ENCODE measurements at places on chromosomes 13 and 19.

DNA sequence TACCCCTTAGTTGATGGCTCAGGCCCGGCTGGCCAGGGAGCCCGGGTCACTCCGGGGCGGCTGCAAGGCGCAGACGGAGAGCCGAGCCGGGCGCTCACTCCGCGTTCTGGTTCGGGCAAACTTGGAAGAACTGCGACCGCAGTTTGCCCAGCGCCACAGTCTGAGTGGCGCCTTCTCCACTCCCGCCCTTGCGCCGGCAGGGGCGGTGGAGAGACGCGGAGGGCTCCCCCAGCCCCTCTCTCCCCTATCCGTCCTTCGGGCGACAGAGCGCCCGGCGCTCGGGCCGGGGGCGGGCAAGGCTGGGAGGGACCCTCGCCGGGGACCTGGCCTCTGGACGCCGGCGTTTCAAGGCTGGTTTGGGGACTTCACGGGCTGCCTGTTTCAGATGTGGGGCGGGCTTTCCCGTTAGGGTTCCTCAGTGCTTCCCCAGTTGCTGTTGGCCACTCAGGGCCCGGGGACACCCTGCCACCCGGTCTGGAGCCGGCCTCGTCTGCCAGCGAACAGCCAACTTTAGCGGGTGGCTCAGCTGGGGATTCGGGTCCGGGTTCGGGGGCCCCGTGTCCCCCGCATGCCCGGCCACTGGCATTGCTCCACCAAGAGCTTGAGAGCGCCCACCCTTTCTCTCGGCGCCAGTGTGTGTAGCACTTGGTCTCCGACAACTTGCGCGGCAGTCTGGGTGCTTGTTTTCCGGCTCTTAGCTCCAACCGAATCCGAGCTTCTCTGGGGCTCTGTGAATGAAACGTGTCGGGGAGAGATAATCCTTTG lies 1.5 kb downstream of the GPC6 start:
- DNase-seq, result no peak

DNA sequence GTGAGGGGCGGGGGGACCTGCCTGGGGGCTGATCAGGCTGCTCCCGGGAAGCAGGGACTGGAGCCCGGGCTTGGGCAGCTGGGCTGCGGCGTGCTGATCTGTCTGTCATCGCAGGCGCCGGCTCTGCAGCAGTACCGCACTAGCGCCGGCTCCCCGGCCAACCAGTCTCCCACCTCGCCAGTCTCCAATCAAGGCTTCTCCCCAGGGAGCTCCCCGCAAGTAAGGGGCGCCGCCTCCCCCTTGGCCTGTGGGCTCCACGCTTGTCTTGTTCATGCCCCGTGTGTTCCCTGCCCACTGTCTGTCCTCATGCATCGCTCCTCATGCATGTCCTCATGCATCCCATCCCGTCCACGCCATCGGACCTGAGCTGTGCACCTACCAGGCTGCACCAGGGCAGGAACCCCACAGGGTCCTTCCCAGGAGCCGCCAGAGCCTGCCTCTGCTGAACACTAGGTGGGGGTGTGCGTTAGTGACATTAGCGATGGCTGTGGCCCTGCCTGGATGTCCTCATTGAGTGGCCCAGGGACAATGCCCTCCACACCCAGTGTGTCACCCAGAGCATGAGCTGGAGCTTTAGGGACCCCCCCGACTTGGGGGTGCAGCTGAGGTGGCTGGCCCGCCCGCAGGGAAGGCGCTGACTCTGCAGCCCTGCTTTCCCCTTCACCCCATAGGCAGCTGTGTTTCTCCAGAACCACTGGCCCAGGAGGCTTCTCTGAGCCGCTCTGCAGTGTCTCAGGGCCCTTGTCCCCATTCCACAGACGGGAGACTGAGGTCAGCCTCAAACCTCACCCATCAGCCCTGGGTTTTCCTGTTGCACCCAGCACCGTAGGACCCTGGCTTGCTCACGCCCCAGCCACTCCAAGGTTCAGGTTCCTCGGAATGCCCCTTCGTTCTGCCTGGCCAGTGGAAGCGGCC lies 19.5 kb downstream of the COMP start:
- no peak for DNase-seq

- no peak for DNase-seq
Observed at GRCh38 chr13:40387775-40388174, 278.7 kb downstream of the FOXO1 start.

- no peak for DNase-seq
Observed at GRCh38 chr13:49560270-49561061, 24.9 kb downstream of the RCBTB1 start.

- DNase-seq, result no peak
Observed at GRCh38 chr13:114143806-114144605, 11.6 kb upstream of the RASA3 start.

DNA sequence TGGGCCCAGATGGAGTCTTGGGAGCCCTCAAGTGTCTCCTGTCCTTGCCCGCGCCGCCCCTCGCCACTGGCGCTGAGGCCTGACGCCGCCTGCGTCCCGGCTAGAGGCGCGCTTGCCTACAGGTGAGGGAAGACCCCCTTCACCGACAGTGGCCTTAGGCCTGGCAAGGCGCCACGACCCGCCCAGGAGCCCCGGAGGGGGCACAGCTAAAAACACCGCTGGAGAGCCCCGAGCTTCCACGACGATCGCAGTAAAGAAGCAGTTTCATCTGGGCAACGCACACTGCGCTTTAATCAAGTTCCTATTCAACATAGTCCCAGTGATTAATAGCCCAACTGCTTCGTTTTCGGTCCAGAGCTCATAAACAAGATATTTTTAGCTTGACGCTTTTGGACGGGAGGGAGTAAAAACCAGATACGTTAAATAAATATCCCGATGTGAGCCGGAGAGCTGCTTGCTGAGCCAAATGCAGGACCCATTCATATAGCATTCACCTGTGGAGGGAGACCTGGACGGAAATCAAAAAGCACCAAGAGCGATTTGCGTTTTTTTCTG lies 1.5 kb upstream of the CEBPA start:
- no peak for DNase-seq

DNA sequence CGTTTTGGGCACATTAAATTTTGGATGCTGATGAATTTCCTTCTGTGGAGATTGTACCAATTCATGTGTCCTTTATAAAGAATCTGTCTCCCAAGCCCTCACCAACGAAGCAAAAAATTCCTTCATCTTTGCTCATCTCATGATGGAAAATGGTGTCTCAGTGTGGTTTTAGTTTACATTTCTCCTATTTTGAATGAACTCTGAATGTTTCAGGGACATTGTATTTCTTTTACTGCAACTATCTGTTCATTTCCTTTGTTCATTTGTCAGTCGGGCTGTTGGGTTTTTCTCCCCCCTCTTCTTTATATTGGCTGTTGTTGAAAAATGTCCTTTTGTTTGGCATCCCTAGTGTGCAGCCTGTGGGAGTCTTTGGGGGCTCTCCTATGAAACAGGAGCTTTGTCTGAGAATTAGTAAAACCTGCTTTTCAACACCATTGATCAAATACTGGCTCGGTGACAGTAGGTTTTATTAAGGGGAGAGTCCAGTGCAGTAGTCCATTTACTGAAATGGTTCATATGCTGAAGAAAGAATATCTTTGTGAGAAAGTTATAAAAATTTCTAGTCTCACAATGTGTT lies 91.3 kb upstream of the C1QTNF9B start:
- no peak for DNase-seq

- DNase-seq, result no peak
Observed at GRCh38 chr13:114118511-114119123, 13.8 kb downstream of the RASA3 start.

GRCh38 chr19:50626011-50626410 lies 13.7 kb downstream of the SYT3 start:
- no peak for DNase-seq

GRCh38 chr13:20772401-20773131 lies 1.2 kb downstream of the EEF1AKMT1 start:
- no peak for DNase-seq

DNA sequence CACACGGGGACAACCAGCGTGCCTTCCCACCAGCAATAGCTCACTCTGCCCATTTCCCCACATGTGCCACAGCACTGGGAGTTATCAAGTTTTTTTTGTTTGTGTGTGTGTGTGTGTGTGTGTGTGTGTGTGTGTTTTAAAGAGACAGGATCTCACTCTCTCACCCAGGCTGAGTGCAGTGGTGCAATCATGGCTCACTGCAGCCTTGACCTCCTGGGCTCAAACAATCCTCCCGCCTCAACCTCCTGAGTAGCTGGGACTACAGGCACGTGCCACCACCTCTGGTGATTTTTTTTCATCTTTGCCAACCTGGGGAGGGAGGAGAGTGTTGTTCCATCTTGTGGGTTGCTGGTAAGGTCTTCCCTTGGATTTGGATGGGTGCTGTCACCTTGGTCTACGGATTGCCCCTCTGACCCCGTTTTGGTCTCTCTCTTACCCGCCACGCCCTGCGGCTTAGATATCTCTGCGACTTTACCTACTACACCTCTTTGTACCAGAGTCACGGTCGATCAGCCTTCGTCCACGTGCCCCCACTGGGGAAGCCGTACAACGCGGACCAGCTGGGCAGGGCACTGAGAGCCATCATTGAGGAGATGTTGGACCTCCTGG lies 22.6 kb downstream of the PGPEP1 start:
- no peak for DNase-seq

GRCh38 chr13:113427562-113428468 lies 25.5 kb downstream of the ADPRHL1 start:
- no peak for DNase-seq

- no peak for DNase-seq
Observed at GRCh38 chr13:99265162-99265800, 7.1 kb upstream of the GPR18 start.

DNA sequence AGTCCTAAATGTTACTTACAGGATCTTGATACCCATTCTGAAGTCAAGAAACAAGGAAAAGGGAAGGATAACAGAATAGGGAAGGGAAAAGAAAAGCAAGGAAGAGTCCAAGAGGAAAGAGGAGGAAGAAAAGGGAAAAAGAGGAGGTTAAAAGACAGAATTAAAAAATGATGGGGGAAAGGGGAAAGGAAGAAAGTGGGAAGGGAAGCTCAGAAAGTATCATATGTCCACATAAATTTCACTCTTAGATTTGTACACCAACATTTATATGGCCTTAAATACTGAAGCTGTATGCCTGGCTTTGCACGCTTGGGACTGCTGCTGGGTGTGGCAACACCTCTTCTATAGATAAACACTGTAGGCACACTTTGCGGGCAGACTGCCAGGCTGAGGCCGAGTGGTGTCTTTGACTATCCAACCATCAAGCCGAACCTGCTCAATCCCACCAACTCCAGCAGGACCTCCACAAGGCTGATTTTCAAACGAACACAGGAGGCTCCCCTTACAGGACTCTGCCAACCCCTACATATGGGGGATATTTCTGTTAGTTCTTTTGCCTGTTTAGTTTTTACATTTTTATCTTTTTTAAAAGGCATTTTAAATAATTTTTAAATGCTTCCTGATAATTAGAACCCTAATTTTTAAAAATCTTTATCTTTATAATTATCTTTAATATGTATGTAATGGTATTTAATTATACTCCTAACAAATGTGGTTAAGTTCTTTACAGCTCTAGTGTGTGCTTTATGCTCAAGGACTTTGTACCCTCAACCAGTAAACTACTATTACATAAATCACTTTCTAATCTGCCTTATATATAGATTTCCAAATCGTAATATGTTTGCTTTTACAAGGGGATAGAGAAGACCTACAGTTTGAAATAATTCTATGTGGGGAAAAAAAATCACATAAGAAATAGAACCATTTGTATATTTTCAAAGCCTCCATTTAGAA lies 154.2 kb downstream of the DIAPH3 start:
- DNase-seq, result no peak

- no peak for DNase-seq
Observed at GRCh38 chr13:99256709-99257108, 1.5 kb downstream of the GPR18 start.

DNA sequence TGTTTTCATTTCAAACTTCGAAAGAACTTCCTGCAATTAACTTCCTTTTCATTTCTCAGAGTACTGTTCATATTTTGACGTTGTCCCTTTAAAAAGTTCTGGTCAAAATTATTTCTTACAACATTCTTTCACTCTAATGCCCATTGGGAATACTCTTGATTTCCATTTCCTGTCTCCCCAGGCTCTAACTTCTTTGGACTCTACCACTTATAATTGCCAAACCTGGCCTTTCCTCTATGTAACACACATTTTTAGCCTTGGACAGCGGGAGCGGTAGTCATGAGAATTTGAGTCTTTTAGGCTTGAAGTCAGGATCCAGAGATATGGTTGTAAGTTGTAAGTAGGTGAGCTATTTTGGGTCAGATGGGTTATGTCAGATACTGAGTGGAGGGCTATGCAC lies 163.5 kb upstream of the SPRY2 start:
- no peak for DNase-seq

DNA sequence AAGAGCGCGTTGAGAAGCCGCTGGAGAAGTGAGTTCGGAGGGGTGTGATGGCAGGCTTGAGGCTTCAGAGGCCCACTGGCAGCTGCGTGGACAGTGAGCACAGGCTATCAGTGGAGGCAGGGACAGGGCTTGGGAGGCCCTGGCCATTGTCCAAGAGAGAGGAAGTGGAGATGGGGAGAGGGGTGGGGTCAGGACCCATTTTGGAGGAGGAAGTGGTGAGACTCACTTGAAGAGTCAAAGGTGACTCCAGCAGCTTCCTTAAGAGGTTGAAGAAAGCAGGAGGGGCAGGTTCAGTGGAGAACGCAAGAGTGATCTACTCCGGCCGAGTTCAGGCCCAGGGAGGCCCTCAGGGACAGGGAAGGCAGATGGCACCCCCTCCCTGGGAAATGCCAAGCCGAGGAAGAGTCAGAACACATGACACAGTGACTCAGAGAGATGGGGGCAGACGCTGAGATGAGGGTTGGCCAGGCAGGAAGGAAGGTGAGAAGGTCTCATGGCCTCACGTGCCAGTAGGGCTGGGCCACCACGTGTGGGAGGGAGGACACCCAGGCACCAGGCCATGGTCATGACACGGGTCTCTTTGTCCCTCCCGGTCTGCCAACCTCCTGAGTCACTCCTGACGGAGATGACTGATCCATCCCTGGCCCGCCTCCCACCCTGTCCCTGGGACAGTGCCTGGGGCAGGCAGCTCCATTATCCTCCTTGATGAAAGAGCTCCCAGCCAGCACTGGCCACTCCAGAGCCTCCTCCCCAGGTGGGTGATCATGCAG lies 10.1 kb upstream of the CD22 start:
- DNase-seq, result no peak

DNA sequence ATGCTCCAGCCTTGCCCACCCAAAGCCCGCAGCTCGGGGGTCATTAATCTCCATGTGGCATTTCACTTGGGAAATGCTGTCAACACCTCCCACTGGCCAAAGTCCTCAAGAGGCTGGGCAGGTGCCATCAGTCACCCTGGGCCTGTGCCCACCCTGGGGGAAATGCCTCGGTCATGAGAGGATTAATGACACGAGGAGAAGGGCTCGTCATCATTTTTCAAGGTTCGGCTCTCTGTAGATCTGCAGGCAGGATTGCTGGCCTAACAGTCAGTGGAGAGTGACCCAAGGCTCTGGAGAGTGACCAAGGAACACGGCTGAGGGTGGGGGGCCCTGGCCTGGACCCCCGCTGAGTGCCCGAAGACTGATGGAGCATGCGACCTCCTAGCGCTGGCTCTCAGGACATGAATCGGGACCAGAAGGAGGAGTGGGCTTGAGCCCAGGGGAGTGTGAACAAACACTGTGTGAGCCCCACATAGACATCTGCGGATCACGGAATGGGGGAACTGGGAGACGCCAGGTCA lies 15.2 kb upstream of the KCTD15 start:
- no peak for DNase-seq
